ENCODE measurements at places on chromosomes 1 and 21.
A peak's percentile ranks its signal among the peaks of the same experiment; 100 is the strongest.

DNA sequence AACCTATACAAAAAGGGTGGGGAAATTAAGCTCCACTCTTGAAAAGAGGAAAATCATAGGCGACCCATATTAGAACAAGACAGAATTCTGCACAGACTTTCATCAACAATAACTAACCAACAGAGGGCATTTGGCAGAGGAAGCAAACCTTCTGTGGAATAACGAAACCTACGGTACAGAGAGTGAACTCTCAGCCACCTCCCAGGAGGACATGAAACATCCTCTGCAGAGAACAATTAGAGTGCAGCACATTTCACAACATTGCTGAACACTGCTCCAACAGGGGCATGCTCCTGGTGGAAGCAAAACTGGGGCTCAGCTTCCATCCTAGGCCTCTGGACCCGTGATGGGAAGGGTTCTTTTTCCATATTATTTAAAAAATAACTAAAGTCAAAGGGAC, 110.9 kb downstream of the KCNJ15 start:
- H3K4me3 ChIP-seq = no peak overlapping the region
- H3K27ac ChIP-seq = no peak overlapping the region
- H3K36me3 ChIP-seq = no peaks in the 10 kb centered on the region

DNA sequence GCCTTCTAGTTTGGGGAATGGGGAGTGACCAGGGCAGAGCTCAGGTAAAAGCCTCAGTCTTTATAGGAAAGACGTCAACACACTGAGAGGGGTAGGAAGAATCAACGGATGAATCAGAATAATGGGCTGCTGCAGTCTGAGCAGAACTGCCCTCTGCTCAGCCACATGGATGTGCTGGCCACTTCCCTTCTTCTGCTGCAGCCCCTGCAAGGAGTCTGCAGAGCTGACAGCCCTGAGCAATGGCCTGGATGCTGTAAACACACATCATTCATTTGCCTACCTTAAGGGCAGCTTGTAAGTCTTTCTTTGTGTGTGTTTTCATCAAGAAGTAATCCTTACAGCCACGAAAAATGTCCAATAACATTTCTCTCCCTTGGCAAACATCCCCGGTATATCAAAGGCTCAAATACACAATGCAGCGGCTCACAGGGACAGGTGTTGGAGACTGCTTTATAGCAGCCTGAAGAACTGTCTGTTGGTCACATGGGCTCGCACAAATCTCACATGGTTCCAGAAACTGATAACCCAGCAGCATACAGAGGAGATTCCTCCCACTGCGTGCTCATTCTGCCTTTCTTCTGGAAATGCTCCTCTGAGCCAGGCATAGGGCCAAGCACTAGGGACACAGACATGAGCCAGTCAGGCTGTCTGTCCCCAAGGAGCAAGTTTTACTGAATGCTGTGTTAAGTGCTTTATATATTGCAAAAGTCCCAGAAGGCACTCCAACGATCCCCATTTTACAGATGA, 110.1 kb downstream of the HMGB4 start:
- no peaks in the 10 kb centered on the region for H3K36me3 ChIP-seq
- H3K4me3 ChIP-seq = no peak overlapping the region
- H3K27me3 ChIP-seq = peaks cover 3% of the 10 kb centered on the region
- DNase-seq = no peak
- no peaks in the 10 kb centered on the region for H3K4me1 ChIP-seq

GRCh38 chr1:240635466-240636256, 23.7 kb upstream of the GREM2 start:
- no peaks in the 10 kb centered on the region for H3K36me3 ChIP-seq
- H3K4me1 ChIP-seq = no peaks in the 10 kb centered on the region
- no peak for DNase-seq
- H3K4me3 ChIP-seq = no peak overlapping the region

- H3K27ac ChIP-seq = peak overlapping the region; percentile 30
- H3K27me3 ChIP-seq = no peaks in the 10 kb centered on the region
- peaks cover 3% of the 10 kb centered on the region for H3K36me3 ChIP-seq
- peak; percentile 54 for DNase-seq
- peaks cover 72% of the 10 kb centered on the region for H3K4me1 ChIP-seq
- peak overlapping the region; percentile 44 for H3K4me3 ChIP-seq
These were observed 55.1 kb downstream of the AGPAT3 start for GRCh38 chr21:43919871-43920801.

DNA sequence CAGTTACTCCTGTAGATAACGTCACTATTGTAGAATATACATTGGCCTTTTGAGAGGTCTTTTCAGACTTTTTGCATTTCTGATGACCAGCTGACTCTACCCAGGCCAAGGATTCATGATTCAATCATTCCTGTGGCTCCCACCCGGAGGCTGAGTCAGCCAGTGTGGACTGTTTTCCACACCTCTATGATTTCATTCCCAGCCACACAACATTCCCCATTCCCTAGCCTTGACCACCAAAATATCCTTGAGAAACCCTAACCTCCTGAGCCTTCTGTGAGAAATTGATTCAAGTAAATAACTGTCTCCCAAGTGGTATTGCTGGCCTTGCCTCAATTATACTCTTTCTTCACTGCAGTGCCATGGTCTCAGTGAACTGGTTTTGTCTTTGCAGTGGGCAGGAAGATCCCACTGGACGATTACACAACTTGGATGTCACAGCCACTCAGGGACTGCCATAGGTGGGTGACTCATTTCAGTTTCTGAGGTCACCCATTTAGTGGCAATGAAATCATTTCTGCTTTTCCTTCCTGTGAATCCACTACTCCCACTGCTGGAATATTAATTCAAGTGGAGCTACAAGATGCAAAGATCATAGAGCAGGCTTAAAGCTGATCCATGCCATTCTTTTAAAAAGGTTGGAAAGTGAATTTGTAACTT, 518.6 kb upstream of the ZP4 start:
- H3K4me1 ChIP-seq = no peaks in the 10 kb centered on the region
- H3K36me3 ChIP-seq = no peaks in the 10 kb centered on the region
- no peak overlapping the region for H3K4me3 ChIP-seq
- H3K27ac ChIP-seq = no peak overlapping the region
- DNase-seq = no peak

Data from naive thymus-derived CD8-positive, alpha-beta T cell (primary cell).